ENCODE measurements at places on chromosomes 5 and 9.

- no peak for DNase-seq
Observed at GRCh38 chr5:69404659-69405330, 10.1 kb upstream of the MARVELD2 start.

DNA sequence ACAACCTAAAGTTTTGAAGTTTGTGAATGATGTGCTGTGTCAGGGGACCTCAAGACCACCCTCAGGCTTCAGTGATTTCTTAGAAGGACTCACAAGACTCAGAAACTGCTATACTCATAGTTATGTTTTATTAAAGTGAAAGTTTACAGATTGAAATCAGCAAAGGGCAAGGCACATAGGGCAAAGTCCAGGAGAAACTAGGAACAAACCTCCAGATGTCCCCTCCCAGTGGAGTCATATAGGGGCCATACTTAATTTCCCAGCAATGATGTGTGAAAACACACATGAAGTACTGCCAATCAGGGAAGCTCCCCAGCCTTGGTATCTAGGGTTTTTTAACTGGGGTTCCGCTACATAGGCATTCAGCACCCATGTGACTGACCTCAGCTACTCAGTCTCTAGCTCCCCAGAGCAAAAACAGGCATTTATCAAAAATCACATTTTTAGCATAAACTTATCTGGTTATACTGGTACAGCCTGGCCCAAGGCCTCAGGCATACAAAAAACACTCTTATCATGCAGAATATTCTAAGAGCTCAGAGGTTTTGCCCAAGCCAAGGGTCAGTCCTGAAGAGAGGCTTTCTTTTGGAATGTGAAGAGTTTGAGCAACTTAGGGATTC, 74.7 kb upstream of the ANKRD55 start:
- DNase-seq = no peak

GRCh38 chr9:137820161-137820855, 57.3 kb upstream of the CACNA1B start:
- DNase-seq = no peak

DNA sequence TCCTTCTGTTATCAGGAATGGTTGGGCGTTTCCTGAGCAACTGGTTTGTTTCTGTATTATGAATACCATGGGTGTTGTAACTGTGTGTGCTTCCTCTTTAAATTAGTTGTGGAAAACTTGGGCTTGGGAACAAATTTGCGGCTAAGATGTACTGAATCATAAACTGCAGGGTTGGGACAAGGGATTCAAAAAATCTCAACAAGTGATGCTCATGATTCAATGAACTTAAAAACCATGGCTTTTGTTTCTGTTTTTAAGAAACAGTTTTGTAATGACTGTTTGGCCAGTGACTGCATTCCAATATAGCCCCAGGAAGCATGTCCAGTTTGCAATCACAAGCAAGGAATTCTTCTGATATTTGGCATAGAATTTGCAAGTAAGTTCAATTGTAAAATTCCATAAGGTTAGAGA, 657.5 kb upstream of the WWC1 start:
- DNase-seq = peak; percentile 97

- no peak for DNase-seq
Observed at GRCh38 chr9:20117482-20117881, 328.6 kb upstream of the SLC24A2 start.

GRCh38 chr5:83097689-83098231, 20.4 kb downstream of the XRCC4 start:
- DNase-seq = no peak

- DNase-seq = no peak
Observed at GRCh38 chr9:92160786-92161185, 45.6 kb upstream of the SPTLC1 start.

DNA sequence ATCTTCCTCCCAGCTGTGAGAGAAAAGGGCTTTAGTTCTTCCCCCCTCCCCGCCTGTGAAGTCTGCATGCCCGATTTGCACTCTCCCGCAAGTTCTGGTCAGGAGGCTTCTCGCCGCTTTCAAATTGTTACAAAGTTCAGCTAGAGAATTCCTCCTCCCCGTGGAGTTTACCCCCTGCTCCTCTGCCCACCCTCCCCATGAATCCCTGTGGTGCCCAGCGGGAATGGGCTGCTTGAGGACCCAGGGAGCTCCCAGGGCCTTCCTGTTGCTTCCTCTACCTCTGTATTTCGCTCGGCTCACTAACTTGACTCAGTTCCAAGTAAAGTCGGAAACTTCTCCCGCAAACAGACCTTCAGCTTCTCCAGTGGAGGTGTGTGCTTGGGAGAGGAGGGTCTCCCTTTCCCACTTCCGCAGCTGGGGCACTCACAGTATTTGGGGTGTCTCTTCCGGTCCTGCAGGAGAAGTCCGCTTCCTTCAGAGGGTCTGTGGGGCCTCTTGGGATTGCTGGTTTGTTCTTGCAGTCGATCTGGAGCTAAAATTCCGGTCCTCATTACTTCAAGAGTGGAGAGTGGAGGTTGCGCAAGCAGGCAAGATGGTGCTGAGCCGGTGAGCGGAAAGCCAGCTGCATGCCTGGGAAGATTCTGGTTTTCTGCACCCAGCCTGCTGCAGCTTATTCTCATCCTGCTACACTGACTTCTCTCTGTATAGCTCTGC, 97.8 kb downstream of the ADAMTS12 start:
- DNase-seq = no peak

GRCh38 chr5:72499730-72500129, 7.5 kb downstream of the ZNF366 start:
- DNase-seq = no peak

GRCh38 chr5:15021266-15022046, 149.9 kb upstream of the ANKH start:
- DNase-seq = peak; percentile 58

GRCh38 chr5:140383300-140383699, 18.3 kb upstream of the ANKHD1 start:
- no peak for DNase-seq

DNA sequence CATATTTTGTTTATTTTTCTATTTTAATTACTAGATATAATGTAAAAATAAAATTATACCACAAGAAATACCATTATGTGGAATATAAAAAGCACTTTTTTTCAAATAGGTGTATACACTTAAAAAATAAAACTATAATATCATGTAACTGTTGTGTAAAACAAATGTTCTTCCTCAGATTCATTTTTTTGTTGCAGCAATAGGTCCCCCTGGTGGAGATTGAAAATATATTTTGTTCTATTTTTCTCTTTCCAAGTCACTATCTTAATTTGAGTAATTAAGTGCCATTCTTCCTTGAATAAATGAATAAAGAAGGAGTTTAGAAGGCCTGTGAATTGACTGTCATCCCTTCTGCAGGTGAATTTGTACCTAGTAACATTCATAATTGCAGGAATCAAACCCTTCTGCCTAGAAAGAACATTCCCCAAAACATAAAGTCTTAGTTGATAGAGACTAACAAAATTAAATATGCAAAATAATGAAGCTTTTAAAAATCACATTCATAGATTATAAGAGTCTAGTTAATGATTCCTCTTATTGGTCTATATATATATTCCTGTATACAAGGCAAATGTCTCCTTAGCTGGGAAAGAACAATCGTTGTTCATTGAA, 23.4 kb downstream of the CETN3 start:
- DNase-seq = peak; percentile 7

- DNase-seq = no peak
Observed at GRCh38 chr5:9776525-9776924, 146.4 kb upstream of the TAS2R1 start.

DNA sequence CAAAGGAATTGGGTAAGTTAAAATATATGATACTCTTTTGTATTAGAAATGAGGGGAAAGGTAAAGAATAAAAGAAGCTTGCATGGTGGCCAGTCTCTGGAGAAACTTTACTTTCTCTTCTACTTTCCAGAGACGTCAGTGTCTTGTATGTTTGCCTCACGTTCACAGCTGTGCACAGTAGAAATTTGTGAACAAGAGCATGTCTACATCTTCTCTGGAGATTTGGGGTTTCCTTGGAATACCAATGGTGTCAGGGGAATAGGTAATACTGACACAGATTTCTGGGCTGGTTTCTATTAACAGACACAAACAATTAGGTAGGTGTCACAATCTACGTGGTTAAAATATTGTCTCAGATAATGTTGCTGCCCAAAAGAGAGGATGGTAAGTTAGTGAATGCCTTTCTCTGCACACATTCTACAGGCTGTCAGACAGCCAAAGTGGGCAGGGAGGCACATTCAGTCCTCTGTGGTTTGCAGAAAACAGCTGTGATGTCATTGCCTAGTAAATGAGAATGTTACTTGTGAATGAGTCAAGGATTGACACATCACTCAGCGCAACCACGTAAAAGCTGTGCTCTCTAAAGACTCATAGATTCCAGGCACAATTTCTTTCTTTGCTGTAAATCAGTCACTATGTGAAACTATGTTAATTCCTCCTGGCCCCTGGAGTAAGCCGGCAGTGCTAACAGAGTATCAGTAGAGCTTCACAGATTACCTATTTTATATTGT, 397.1 kb downstream of the MAN2A1 start:
- DNase-seq = peak; percentile 9

DNA sequence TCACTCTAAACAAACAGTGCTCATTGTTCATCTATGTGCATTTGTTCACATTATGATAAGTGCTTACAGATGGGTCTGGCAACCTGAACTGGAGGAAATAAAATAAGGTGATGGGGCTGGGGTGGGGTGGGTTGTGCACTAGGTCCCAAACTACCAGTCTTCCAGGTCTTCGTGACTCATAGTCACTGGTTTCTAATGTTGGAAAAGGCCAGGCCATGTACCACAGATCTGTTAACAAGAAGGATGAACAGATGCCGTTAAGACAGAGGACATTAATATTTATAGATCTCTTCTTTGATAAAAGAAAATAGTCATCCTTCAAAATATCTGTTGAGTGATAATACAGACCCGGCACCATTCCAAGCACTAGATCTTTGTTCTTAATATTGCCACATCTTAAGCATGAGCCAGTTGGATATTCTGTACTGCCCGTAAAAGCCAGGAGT, 71.4 kb upstream of the STARD4 start:
- DNase-seq = peak; percentile 59

DNA sequence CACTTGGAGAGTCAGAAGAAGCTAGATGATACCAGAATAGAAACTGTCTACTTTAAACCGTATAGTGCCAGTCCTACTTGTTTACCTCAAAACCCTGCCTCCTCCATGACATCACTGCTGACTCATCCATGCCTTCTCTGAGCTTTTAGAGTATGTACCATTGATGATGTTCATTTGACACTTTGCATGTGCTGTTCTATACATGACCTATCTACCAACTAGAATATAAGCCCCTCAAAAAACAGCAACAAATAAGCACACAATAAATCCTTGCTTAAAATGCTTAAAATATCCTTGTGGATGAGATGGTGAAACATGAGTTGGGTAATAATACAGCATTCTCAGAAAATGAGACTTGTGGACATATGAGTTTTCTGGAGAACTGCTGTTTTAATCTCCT, 2.6 kb downstream of the CTNNAL1 start:
- peak; percentile 14 for DNase-seq

DNA sequence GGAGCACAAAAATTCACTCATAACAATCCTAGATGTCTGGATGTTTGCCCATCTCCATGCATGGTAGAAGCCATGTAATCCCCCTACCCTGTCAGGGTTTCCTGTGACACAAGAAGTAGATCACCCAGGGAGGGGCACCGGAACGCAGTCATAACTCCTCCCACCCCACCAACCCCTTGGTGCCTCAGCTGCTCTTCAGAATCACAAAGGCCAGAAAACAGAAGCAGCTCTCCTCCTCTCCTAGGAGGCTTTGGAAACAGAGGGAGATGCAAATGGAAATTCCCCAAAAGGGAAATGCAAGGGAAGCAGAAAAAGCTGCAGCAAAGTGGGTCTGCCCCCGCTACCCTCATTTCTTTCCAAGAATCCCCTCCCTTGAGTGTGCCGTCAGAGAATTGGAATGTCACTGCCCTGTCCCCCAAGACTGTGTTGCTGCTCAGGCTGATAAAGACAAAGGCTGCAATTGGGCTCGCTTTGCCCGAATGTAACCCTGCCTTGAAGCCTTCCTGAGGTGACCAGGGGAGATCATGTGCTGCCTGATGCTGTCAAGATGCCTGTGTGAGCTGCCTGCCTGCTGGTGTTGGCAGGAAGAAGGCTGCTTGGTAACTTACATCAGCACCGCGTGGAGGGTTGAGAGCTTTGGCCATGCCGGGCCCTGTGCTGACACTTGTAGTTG, 65.5 kb upstream of the ABCA1 start:
- peak; percentile 33 for DNase-seq

DNA sequence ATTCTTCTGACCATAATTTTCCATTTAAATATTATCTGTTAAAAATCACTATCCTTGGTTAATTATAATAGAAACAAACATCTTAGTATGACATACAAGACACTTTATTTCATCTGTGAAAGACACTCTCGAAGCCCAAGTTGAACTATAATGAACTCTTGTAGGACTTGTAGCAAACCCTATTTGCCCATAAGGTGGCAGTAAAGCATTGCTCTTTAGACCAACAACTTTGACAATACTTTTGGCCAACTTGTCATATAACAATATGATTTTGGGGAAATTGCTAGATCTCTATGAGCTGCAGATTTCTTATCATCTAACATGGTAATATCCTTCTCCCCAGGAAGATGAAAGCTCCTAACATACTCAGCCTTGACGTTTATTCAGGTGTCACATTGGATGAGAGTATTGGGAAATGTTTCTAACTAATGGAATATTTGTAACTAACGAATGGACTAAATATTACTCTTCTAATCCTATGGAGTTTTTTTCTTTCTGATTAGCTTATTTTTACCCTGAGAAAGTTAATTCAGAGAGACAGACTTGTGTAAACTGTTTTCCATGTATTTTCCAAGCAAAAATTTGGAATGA, 11.0 kb downstream of the SPINK14 start:
- DNase-seq = peak; percentile 3

- DNase-seq = no peak
Observed at GRCh38 chr5:157543825-157544622, 31.6 kb downstream of the ADAM19 start.

DNA sequence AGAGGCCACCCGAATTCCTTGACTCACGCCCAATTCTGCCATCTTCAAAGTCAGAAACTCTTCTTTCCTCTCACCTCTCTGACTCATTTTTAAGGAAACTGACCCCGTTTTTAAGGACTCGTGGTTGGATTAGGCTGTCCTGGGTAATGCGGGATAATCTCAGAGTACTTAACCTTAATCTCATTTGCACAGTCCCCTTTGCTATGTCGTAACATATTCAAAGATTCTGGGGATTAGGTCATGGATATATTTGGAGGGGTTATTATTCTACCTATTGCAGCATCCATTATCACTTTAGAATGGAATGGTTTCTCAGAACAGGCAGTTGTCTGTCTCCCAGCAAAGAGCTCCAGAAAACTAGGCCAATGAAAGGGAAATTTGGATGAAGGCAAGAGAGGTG, 80.8 kb upstream of the IL12B start:
- no peak for DNase-seq

DNA sequence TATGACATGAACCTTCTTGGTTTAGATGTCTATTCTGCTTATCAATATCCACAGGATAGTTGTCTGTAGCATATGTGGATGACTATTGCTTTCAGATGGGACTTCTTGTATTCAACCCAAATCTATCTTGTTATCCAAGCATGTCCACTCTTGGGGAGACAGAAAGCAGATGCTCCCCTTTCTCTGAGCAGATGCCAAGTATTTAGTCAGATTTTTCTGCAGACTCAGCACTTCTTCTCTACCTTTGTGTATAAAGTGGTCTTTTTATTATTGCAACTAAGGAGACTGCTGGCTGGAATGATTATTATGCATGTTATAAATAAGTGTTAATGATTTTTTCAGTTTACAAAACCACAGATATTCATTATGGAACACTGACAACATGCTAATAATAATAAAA, 45.1 kb upstream of the ASTN2 start:
- no peak for DNase-seq
